ENCODE measurements at places on chromosomes 3 and 15. TPM values are rescaled to one million over a fixed set of nuclear protein-coding genes. Genes with fewer than 3 reads are reported as not detected.

GRCh38 chr3:167851171-167851570 is 115.7 kb downstream of the SERPINI1 start:
- DNase-seq: no peak

GRCh38 chr3:64921281-64922065 is 233.7 kb upstream of the ADAMTS9 start:
- no peak for DNase-seq

The TEX55 gene
- not detected for total RNA-seq

The TMEM212 gene
- total RNA-seq: not detected

The SLC22A14 gene
- not detected for total RNA-seq

All from heart left ventricle (tissue), 16 donors.